ENCODE measurements at places on chromosomes 4 and X. TPM values are rescaled to one million over a fixed set of nuclear protein-coding genes. Genes with fewer than 3 reads are reported as not detected.

The DUSP21 gene
- total RNA-seq: not detected

DNA sequence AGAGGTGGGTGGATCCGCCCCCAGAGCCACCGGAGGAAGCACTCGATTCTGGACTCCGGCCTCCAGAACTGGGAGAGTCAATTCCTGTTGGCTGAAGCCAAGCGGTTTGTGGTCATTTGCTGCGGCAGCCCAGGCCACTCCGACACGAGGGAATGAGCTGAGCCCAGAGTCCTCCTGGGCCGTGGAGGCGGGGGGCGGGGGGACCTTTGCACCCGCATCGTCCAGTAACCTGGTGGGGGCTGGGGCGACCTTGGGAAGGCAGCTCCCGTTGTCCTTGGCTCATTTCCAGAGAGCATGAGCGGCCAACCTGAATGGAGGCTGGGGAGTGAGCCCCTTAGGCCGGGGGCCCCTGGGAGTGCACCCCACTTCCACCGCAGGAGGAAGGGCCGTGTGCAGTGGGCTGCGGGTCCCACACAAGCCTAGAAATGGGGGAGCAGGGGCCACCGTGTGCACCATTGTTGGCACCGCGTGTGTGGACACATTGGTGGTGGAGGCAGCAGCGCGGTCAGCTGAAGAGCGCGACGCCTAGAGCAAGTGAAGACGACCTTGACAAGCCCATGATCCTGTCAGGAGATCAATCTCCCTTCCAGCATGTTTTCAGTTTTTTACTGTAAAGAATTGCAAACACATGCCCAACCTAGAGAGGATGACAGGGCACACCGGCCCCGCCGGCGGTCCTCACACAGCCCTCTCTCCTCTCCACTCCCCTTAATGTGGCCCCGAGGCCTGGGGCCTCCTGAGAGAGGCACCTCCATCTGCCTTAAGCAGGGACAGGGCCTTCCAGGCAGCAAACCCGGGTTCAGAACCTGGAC, 19.9 kb upstream of the DUSP9 start:
- no peak for DNase-seq

DNA sequence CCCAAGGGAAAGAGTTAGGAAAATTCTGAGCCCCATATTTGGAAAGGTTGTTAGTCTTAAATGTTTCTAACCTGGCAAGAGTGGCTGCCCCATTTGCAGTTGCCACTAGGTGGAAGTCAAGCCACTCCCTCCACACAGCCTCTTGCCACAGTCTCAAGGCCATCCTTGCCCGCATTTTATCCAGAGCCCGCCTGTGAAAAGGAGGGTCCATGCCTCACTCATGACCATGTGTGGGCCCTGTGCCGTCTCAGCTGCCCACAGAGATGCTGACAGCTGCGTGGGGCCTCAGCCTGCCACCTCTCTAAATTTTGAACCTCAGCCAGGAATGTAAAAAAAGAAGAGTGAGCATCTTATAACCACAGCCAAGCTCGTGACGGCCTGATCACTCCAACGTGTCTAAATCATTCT, 201.5 kb upstream of the FAM241A start:
- DNase-seq: no peak

The CPZ gene
- 86.5 TPM for total RNA-seq

DNA sequence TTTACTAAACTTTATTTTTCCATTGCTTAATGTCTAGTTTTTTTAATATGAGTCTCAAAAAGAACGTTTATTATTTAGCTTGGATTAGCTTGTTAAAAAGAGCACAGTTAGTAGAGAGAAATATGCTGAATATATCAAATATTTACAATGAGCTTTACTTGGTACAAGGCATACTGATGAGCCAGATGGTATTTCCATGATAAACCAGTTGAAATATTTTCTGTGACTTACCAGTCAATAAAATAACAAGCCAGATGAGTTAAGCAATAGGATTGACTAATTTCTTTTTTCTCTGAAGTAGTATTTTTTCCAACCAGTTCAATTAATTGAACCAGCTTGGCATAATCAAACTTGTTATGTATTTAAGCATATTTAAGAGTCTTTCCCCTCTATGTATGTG, 134.1 kb downstream of the KLHL34 start:
- DNase-seq: no peak

All from urinary bladder (tissue), 4 donors.